ENCODE measurements at places on chromosomes 12 and 14.

DNA sequence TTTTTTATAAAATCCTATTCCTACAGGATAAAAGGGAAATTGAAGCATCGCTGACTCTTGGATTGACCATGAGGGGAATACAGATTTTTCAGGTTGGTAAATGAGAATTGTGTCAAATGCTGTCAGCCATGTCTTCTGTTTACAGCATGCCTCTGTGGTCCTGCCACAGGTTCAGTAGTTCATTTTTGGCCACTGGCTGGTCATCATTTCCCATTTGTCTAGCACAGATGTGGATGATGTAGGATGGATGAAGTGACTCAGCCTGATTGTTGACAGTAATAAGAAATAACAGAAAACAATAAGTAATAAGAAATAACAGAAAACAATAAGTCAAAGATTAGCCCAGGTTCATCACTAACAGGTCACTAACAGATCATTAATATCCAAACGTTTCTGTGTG, 59.8 kb downstream of the FRMD6 start:
- no peak for DNase-seq

GRCh38 chr12:11716794-11717518, 67.5 kb downstream of the ETV6 start:
- no peak for DNase-seq

DNA sequence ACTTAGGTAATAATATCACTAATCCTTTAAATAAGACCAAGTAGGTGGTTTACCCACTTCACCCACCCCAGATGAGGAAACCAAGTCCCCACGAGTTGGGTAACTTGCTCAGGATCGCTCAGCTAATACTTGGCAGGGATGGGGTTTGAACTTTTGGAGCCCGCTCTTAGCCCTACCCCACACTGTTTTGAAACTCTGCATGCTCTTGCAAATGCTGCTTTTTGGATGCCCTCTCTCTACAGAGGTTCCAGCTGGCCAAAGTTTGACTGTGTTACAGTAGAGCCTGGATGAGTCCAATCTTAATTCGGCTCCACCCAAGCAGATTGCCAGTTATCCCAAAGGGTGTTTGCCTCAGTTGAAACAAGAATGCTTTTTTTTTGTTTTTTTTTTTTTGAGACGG, 6.8 kb downstream of the PLEKHG3 start:
- no peak for DNase-seq

GRCh38 chr12:107564946-107565345, 120.7 kb upstream of the PWP1 start:
- peak; percentile 12 for DNase-seq

DNA sequence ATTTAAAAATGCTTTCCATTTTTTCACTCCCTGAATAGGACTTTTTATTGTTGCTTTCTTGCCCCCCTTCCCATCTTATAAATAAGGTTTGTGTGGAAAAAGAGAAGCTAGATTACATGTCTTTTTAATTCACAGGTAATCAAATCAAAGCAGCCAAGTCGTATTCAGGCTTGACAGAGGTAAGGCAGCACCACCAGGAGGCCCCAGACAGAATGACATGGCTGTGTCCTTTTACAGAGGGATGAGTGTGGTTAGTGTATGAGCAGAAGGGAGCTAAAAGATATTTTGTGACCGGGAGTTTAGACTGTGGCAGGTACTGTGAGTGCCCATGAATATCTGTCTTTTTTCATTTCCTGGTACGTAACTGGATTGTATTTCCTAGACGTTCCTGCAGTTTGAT, 596.1 kb downstream of the ETNK1 start:
- DNase-seq = no peak

Data from activated CD4-positive, alpha-beta memory T cell treated with anti-CD3 and anti-CD28 coated beads for 36 hours (primary cell).